ENCODE measurements at places on chromosomes 1 and 21. TPM values are rescaled to one million over a fixed set of nuclear protein-coding genes. Genes with fewer than 3 reads are reported as not detected.

Gene HSPA13
- total RNA-seq = 18.9 TPM

Gene SERPINC1
- not detected for total RNA-seq

Gene MSH4
- total RNA-seq = not detected

Gene GJA4
- not detected for total RNA-seq

Gene SPRR2G
- not detected for total RNA-seq

Gene ZNF593OS
- total RNA-seq = not detected

Gene FMO5
- 0.39 TPM for total RNA-seq

Gene NCF2
- 1.5 TPM for total RNA-seq

Gene ARHGEF19
- total RNA-seq = 3.3 TPM

Gene LRRIQ3
- 0.39 TPM for total RNA-seq

Gene OR6N1
- total RNA-seq = not detected

Gene PGBD5
- total RNA-seq = 0.11 TPM

Gene C1orf141
- total RNA-seq = not detected

Gene NCMAP
- total RNA-seq = not detected

Gene SLC16A4
- total RNA-seq = 1.2 TPM

Gene CHODL
- total RNA-seq = 0.08 TPM

Gene LRRC3
- total RNA-seq = 1.9 TPM

Gene OLFML3
- 0.31 TPM for total RNA-seq

Gene GCSAML
- not detected for total RNA-seq

Gene FCN3
- not detected for total RNA-seq

Gene KRTAP19-7
- total RNA-seq = not detected

Gene TFF2
- not detected for total RNA-seq

Gene CHTOP
- total RNA-seq = 57.2 TPM

Gene LCE1A
- total RNA-seq = 2.9 TPM

Gene ASTN1
- not detected for total RNA-seq

Gene TIPRL
- total RNA-seq = 33.3 TPM

Gene KCNN3
- total RNA-seq = not detected

Gene ABCG1
- 2.3 TPM for total RNA-seq

Gene LEPROT
- total RNA-seq = 29.5 TPM

Gene ZCCHC17
- total RNA-seq = 49.7 TPM

Gene HES2
- 42.2 TPM for total RNA-seq

Gene NBPF6
- total RNA-seq = not detected

Gene AZIN2
- total RNA-seq = 1.3 TPM

Gene RYR2
- total RNA-seq = not detected

Gene CRP
- not detected for total RNA-seq

Gene TAL1
- total RNA-seq = not detected

Gene SVBP
- total RNA-seq = 23.0 TPM

Gene LAMC2
- 1,739 TPM for total RNA-seq

Gene ARMH1
- total RNA-seq = not detected

Gene C1orf74
- total RNA-seq = 6.0 TPM

Gene SLC30A1
- 12.4 TPM for total RNA-seq

Gene RGS21
- not detected for total RNA-seq

Gene PRAMEF17
- not detected for total RNA-seq

Gene S100A8
- total RNA-seq = 228 TPM

Gene RAD54L
- 3.1 TPM for total RNA-seq

Gene CD1D
- 9.1 TPM for total RNA-seq

Gene RGS16
- total RNA-seq = 0.23 TPM

Gene APCS
- not detected for total RNA-seq

Gene IL20
- 13.7 TPM for total RNA-seq

Gene HSF2BP
- 2.6 TPM for total RNA-seq

Gene STRIP1
- 20.0 TPM for total RNA-seq

All from hair follicular keratinocyte (primary cell).